ENCODE measurements at places on chromosomes 3 and 15.

GRCh38 chr3:146067048-146067447 is 93.9 kb downstream of the PLOD2 start:
- DNase-seq = peak; percentile 22

DNA sequence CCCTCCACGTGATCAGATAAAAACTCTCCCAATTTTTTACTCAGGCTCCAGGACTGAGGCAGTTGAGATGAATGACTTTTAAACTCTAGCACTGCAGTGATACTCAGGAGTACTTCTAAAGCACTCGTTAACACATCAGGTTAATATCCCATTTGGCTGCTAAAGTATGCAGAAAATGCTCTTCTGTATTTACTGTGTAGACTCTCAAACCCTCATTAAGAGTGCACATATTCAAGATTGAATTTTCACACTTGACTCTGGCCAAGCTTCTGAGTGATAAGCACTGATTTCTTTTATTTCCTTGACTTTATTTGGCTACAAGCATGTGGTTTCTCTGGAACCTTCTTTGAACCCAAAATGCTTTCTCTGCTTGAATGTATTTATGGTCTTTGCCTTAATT is 392.3 kb upstream of the NECTIN3 start:
- DNase-seq = no peak

- no peak for DNase-seq
Observed at GRCh38 chr3:136311261-136311660, 61.1 kb downstream of the PCCB start.

GRCh38 chr15:56831467-56832005 is 86.9 kb upstream of the TCF12 start:
- DNase-seq = no peak

GRCh38 chr3:128922804-128923459 is 43.5 kb downstream of the ACAD9 start:
- DNase-seq = no peak

DNA sequence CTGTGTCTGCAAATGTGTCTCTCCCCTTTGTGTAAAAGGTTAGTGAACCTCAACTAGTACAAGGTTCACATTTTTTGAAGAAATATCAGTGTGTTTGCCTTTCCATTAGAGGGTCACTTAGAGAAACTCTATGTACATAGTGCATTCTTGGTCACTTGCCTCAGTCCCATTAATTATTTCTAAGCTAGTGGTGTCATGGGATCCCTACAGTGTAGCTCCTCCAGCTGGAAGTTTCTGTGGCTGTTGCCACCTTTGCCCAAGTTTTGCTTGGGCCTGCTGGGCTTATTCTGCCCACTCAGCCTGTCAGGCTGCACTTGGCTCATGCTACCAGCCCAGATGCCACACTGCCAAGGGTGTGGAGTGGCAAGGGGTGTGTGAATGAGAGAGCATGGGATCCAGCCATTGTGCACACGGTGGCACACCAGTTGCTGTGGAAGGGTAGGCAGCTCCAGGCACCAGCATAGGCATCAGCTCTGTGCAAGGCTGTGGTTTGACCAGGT is 161.7 kb downstream of the ARPP21 start:
- no peak for DNase-seq

- no peak for DNase-seq
Observed at GRCh38 chr3:188931036-188931435, 240.7 kb upstream of the TPRG1 start.

DNA sequence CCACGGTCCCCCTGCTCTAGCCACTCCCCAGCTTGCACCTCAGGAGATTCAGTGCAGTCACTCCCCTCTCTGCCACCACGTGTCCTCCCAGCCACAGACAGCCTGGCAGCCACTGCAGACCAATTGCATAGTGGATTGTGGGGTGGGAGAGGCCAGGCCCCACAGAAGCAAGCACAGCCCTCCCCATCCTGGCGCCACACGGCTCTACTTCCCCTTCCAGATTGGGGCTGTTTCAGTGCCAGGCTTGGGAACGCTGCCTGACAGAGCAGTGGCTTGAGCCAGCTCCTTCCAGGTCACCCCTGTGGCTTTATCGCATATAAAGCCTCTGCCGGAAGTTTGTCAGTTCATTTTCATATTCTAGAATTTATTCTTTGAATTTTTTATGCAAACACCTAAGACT is 90.7 kb downstream of the TMEM266 start:
- no peak for DNase-seq

- DNase-seq = no peak
Observed at GRCh38 chr15:82959423-82959822, 6.9 kb upstream of the HOMER2 start.

DNA sequence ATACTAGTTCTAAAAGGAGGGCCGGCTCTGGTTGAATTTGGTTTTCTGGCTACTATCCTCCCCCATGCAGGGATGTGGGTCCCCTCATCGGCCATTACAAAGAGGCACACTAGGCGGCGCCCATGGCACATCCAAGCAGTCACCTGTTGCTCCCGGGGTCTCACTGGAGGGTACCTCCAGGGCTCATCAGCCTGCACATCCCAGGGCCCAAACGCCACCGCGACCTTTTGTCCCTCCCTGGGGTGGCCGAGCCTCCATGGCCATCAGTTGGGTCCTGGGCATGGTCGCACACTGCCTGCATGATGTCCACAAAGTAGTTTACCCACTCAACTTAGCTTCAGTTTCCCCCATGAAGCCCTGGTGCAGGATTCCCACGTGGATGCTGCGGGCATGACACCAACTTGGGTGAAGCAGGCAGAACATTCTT is 28.3 kb downstream of the IDH3A start:
- peak; percentile 39 for DNase-seq

GRCh38 chr15:27601239-27601960 is 497.7 kb downstream of the OCA2 start:
- DNase-seq = no peak

GRCh38 chr15:96326328-96327154 is 4.0 kb upstream of the NR2F2 start:
- DNase-seq = no peak

DNA sequence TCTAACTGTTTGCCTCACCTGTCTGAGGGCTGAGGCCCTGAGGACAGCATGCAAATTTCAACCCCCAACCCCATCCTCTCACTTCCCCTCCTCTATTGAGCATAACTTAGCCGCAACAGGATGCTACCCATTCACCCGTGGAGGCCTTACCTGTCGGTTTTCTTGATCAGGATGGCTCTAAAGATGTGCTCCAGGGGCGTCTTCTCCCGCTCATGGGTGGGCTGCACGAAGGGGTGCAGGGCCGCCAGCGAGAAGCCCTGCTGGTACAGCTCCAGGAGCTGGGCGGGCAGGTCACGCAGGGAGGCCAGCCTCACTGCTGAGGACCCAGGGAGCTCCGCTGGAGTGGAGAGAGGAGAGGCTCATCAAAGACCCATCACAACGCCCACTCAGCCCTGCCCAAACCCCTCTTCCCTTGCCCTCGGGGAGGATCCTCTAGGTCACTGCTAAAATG is 79.8 kb downstream of the RFTN1 start:
- DNase-seq = no peak

DNA sequence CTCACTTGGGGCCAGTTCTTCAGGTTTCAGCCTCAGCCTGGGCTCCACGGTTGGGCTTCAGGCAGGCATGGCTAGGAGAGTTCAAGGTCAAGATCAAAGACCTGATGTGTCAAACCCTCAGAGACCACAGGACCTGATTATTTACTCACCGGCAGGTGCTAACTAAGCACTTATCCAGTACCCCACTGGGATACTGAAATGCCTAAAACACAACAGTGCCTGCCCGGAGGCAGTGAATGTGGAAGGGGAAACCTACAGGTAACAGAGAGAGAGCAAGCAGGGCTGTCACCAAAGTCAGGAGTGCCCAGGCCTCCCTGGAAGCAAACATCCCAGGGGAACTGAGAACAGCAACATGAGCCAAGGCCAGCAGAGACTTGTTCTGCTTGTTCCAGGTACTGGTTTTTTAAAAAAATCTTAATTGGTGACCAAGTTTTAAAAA is 6.7 kb downstream of the IDH2 start:
- no peak for DNase-seq

GRCh38 chr3:112973325-112974177 is 1.4 kb downstream of the CD200R1 start:
- DNase-seq = no peak

DNA sequence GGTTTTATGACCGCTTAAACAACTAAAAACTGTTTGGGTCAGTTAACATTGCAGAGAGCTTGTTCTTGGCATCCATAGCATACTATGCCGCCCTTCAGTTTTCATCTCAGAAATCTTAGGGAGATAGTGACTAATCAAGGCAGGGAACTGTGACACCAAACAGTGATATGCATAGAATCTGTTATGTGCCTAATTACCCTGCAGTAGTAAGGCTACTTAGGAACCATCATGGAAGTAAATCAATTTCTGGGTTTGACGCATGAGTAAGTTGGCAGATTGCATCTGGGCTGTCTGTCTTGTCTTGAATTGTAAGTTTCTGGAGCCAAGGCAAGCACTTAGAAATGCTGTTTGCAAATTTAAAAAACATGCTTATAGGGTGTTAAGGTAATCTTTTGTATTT is 22.5 kb downstream of the KCTD6 start:
- DNase-seq = no peak

GRCh38 chr15:49462232-49462844 is 39.3 kb downstream of the FGF7 start:
- DNase-seq = no peak

DNA sequence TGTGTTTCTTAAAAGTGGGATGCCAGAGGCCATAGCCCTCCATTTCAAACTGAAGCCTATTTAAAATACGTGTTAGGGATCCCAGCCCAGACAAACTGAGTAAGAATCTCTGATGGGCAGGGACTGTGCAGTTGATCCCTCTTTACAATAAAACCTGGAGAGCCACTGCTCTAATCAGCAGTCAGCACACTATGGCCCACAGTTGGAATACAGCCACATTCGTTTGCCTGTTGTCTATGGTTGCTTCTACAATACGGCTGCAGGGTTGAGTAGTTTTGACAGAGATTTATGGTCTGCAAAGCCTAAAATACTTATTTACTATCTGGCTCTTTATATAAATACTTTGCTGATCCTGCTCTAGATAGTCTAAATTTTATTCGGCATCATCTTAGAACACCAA is 32.4 kb downstream of the TJP1 start:
- no peak for DNase-seq

GRCh38 chr3:196210673-196211556 is at the start of gene ZDHHC19:
TSS of gene ZDHHC19 (minus strand) at chr3:196211400. CDS start at chr3:196211315, 85 bp downstream.
- DNase-seq = no peak

DNA sequence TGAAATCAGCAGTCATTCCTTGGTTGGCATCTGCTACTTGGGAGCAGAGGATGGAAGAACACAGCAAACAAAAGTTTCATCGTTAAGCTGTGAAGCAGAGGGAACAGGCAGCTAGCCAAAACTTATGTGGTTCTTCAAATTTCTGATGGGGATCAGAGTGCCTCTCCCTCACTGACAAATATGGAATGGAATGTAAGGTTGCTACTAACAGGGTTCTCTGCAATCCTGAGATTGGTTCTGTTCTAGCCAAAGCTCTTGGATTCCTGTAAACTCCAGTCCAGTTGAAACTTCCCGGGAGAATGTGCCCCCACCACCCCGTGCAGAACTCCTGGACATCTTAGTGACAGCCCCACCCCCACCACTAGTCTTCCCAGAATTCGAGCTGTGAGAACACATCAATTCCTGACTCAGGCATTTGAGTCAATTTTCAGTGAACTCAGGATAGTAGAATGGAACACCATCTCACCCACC is 55.9 kb upstream of the PHLDB2 start:
- DNase-seq = peak; percentile 88

- DNase-seq = no peak
Observed at GRCh38 chr15:94375997-94376396, 144.6 kb downstream of the MCTP2 start.

- peak; percentile 65 for DNase-seq
Observed at GRCh38 chr3:125375950-125376679, 990 bp upstream of the ZNF148 start.

DNA sequence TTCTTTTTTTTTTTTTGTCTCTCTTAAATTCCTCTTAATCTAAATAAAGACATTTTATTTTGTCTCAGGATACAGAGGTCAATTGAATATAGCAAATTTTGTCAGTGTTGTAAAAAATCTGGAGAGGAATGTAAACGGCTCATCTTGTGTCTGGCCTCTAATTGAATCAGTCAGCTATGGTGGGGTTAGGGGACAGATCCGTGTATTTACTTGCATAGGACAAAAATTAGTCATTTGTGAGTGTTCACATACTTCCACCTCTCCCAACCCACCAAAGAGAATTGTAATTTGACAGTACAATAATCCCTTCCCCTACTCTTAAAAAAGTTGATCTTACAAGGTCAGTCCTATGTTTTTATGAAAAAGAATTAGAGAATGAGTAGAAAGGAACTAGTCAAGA is 18.3 kb downstream of the PPARG start:
- DNase-seq = no peak

GRCh38 chr3:144112036-144112435 is 140.4 kb downstream of the DIPK2A start:
- DNase-seq = no peak

GRCh38 chr3:23594066-23594465 is 211.7 kb upstream of the UBE2E1 start:
- no peak for DNase-seq

DNA sequence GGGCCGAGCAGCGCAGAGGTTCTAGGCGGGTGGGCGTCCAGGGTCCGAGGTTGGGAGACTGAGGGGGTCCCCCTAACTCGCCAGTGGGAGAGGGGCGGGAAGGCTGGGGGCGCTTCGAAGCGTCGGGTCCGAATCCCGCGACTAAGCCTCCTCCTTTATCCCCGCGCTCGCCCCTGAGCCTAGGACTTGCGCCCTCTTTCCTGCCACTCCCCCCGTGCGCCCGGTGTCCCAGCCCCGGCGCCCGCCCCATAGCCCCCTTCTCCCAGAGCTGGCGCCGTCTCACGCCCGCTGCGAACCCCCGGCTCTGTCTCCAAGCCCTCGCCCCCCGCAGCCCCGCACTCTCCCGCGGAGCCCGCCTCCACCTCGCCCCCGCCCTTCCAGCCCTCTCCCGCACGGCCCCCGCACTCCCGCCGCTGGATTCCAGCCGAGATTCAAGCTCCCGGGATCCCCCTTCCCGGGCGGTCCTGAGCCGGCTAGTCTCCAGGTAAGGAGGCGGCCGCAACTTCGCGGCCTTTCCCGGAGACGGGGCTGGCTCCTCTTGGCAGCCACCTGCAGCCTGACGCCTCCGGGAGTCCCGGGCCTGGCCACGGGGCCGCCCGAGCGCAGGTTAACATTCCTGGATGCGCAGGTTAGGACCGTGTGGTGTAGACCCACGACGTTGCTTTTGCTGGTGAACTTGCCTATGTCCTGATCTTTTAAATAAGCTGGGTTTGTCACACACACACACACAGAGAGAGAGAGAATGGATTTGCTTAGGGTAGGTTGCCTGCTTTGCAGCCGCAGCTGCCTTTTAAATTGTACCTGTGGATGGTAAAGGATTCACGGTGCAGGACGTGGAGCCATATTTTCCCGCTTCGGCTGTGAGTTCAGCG is 563 bp downstream of the PXYLP1 start:
- peak; percentile 35 for DNase-seq
